GM12892 (cell line): ENCODE measurements at places on chromosomes 2 and 18.

- DNase-seq, result no peak
Measured at GRCh38 chr2:235211056-235211455, 259.2 kb downstream of the SH3BP4 start.

GRCh38 chr2:188922191-188922590 is 52.0 kb upstream of the COL3A1 start:
- DNase-seq, result no peak

DNA sequence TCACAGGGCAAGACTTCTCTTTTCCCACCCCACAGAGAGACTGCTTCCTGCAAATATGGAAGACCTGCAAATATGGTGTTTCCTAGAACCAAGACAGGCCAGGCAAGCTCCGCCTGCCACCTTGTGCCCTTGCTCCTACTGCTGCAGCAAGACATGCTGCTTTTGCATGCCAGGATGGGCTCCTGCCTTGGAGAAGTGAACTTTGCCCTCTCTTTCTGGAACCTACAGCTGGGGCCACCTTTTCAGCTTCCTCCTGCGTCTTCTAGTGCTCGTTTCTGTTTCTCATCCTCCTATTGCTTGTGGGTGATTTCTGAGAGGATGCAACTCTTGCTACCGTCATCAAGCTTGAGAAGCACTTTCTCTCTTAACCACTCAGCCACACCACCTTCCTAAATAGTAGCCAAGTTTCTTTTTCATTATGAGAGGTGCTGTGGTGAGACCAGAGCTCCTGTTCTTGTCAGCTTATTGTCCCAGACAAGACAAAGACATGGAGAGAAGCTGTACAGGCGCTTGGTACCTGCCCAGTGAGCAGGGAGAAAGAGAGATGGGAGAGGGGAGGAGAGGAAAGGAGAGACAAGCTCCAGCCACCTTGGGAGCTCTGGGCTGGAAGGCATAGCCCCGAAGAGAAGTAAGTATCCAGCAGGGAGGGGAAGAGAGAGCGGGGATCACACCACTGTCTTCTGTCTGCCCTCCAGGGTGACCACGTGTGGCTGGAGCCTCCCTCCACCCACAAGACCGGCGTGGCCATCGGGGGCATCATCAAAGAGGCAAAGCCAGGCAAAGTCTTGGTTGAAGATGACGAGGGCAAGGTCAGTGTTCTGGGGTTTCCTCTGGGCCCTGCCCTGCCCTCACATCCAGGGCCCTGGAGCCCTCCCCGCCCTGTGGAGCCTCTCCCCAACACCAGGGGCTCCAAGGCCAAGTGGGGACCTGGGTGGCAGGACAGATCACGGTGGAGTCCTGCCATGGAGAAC is 28.3 kb downstream of the MYO7B start:
- peak; percentile 73 for DNase-seq

DNA sequence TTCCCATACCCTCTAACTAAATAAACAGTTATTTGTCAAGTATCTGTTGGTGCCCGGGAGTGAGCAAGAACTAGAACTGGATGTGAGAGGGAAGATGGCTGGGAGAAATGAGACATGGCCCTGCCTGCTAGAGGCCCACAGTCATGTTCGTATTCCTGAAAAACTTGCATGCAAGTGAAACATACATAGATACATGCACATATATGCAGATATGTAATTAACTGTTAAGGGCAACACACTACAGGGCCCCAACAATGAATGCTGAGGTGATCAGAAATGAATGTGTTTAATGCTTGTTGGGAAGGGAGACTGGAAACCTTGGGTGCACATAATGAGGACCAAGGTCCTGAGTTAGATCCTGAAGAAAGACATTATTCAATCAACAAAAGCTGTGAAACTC is 49.8 kb downstream of the ADD2 start:
- DNase-seq, result no peak

GRCh38 chr18:14031053-14031452 is 101.2 kb downstream of the ZNF519 start:
- no peak for DNase-seq

GRCh38 chr2:147449323-147449991 is 395.4 kb upstream of the ACVR2A start:
- no peak for DNase-seq

- no peak for DNase-seq
Measured at GRCh38 chr2:54341656-54342055, 85.6 kb upstream of the TSPYL6 start.

GRCh38 chr2:239429473-239430350 is 28.9 kb upstream of the HDAC4 start:
- DNase-seq, result no peak

- no peak for DNase-seq
Measured at GRCh38 chr2:36513661-36514060, 84.3 kb downstream of the FEZ2 start.
